ENCODE measurements at places on chromosomes 11 and 22.

GRCh38 chr22:50415426-50415825 lies 59.4 kb downstream of the SBF1 start:
- DNase-seq: no peak

- no peak for DNase-seq
Measured at GRCh38 chr11:19536131-19536530, 176.5 kb upstream of the NAV2 start.

DNA sequence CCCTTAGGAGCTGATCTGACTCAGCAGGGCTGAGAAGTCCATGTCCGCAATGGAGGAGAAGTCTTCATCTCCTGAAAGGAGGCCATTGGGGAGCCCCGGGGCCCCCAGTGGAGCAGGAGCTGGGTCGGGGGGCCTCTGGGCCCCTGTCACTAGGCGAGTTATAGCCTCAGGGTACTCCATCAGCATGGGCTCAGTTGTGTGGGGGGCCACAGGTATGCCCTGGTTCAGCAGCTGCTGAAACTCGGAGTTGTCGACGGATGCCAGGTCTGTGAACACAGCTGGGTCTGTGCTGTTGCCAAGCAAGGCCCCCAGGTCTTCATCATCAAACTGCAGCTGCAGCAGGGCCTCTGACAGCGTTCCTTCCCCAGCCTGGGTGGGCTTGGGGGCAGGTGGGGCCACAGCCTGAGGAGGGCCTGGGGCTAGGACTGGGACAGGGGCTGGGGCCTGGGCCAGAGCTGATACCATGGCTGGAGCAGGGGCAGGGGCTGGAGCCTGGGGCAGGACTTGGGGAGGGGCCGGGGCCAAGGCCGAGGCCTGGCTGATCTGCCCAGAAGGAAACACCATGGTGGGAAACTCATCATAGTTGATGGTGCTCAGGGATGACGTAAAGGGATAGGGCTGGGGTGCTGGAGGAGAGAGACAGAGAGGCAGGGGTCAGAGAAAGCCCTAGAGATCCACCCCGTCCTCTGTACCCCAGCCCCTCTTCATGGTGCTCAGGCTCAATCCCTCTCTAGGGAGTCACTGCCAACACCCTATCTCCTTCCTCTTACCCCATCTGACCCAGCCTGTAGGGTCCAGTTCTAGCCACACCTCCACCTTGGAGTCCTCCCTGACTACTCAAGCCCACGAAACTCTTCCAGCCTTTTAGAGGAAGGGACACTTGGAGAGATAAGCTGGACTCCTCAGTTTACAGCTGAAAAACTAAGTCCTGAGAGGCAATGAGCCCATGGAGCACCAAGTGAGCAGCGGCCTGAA lies 8.1 kb downstream of the RELA start:
- no peak for DNase-seq

GRCh38 chr11:27977031-27977430 lies 130.9 kb downstream of the KIF18A start:
- DNase-seq: no peak

DNA sequence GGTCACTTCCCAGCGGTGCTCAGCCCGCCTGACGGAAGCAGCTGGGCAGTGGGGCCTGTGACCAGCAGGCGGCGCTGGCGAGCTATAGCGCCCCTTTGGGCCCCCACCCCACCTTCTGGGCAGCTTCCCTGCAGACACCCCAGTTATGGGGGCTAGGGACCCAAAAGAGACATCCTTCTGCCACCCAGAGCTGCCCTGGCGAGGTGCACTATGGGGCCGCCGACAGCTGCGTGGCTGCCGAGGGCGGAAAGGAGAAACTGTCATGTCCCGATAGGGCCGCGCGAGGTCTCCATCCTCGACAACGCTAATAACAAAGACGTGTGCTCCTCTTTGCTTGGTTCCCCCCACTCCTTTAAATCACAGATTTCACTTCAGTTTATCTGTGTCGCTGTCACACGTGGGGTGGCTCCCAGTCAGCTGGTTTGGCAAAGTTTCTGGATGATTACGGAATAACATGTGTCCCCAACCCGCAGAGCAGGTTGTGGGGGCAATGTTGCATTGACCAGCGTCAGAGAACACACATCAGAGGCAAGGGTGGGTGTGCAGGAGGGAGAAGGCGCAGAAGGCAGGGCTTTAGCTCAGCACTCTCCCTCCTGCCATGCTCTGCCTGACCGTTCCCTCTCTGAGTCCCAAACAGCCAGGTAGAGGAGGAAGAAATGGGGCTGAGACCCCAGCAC lies 673 bp upstream of the MYO7A start:
- peak; percentile 34 for DNase-seq

- DNase-seq: no peak
Measured at GRCh38 chr11:120680322-120680721, 168.8 kb downstream of the GRIK4 start.

DNA sequence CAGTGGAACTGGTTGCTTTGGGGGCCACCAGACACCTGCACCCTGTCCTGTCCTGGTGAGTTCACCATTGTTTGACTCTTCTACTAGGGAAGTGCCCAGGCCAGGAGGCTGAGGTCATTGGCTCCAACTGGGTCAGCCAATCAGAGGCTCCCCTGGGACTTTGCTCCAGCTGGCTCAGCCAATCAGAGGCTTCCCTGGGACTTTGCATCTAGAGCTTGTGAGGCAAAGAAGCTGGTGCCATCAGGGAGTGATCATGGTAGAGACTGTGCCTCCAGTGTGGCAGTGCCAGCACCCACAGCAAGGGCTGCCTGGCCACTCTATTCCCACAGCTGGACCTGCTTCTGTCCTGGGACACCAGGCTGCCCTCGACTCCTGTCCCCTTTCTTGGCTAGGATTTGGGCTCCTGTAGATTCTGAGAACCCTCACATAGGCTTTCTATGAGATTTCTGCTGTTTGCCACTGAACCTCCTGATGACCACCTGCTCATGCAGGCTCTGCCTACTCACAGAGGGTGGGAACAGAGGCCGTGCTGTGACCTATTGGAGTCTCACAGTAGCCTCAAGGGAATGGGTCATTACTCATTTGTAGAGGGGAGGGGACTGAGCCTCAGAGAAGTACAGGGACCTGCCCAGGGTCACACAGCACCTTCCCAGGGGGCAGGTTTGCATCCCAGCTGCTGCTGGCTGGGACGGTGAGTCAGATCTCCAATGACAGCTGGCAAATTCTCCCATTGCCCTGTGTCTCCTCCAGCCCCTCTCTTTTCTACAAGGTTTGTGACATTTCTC lies 59.2 kb upstream of the SHISAL1 start:
- no peak for DNase-seq

Measured in CD4-positive, alpha-beta T cell treated with Interleukin-15 for 4 hours (primary cell).